Activated CD4-positive, alpha-beta T cell treated with anti-CD3 and anti-CD28 coated beads, Interleukin-10, Interleukin-2, amounts not matched to agents 100 ng/mL and 50 ng/mL, durations not matched to agents 16 hours and 8 hours (primary cell): ENCODE measurements at places on chromosomes 12 and 14.

DNA sequence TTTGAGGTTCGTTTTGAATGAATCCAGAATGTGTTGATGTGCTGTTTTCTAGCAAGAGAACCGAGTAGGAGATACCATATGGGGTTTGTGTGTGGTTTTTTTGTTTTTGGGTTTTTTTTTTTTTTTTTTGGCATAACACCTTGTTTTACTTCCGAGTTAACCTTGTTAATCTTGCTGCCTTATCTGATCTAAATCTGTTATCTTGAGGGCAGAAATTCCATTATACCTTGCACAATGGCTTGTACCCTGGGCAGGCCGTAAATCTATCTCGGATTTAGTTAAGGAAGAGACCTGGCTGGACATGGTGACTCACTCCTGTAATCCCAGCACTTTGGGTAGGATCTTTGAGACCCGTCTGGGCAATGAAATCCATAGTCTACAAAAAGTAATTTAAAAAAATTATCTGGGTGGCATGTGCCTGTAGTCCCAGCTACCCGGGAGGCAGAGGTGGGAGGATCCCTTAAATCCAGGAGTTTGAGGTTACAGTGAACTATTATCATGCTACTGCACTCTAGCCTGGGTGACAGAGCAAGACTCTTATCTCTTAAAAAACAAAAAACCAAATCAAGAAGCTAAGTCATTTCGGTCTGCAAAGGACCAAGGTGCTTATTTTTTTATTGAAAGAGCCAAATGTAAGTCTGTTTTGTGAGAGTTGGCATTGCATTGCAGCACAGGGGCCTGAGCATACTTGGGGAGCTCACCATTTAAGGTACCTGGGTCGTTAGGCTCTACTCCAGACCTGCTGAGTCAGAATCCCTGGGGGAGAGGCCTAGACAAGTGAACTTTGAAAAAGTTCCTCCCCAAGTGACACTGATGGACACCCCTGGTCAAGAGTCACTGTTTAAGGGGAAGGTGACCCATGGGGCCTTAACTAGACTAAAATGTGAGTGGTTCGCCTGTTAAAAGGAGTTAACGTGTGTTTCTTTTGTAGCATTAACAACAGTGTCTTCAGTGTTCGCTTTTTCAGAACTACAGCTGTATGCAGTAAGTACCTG is 6.7 kb downstream of the DLST start:
- no peak for DNase-seq

GRCh38 chr14:61925043-61925442 is 162.8 kb downstream of the SNAPC1 start:
- peak; percentile 28 for DNase-seq

DNA sequence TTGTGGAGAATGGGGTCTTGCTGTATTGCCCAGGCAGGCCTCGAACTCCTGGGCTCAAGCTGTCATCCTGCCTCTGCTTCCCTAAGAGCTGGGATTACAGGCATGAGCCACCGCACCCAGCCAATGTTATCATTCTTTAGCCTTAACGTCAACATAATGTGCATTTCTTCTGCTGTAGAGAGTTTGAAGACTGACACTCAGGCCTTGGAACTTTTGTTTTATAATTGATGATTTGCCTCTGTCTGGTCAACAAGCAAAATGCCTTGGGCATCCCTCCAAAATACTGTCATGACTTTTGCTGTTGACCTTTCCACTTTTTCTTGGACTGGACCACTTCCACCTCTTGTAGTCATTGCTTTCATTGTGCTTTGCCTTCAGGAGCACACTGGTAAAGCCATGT is 29.0 kb downstream of the FAM234B start:
- no peak for DNase-seq

- DNase-seq: no peak
Measured at GRCh38 chr14:59417311-59417710, 47.9 kb downstream of the GPR135 start.

- no peak for DNase-seq
Measured at GRCh38 chr12:70194076-70194475, 49.2 kb upstream of the CNOT2 start.

DNA sequence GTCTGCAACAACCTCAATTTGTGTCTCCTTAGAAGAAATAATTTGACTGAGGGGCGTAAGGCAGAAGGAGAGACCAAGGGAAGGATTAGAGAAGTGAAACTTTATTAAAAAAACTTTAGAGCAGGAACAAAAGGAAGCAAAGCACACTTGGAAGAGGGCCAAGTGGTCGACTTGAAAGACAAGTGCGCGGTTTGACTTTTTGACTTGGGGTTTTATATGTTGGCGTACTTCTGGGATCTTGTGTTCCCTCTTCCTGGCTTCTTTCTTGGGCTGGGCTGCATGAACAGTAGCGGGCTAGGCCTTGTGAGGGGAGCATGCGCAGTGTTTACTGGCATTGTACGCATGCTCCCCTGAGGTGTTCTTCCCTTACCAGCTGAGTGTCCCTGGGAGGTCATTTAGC is 369.3 kb upstream of the DCN start:
- DNase-seq: no peak

DNA sequence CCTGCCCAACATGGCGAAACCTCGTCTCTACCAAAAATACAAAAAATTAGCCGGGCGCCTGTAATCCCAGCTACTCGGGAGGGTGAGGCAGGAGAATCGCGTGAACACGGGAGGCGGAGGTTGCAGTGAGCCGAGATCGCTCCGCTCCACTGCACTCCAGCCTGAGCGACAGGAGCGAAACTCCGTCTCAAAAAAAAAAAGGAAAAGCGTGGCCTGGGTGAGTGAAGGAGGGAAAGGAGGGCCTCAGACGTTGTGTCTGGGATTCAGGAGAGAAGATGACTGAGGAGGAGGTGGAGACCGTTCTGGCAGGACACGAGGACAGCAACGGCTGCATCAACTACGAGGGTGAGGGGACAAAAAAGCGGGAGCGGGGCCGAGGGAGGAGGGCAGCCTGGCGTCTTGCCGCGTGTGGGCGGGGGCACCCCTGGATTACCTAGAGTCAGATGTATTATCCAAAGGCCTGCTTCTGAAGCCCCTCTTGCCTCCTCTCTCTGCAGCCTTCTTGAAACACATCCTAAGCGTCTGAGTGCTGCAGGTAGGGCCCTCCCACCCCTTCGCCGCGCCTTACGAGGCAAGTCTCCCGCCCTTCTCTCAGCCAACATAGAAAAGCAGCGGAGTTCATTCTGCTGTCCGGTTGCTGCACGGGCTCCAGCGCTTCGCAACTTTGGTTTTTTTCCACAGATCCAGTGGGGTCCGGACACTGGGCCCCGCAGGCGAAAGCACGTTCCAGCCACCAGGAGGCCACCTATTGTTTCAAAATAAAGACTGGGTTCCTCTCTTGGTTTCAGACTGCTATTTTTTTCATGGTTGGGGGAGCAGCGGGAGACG is 744 bp upstream of the MYL6 start:
- peak; percentile 70 for DNase-seq

DNA sequence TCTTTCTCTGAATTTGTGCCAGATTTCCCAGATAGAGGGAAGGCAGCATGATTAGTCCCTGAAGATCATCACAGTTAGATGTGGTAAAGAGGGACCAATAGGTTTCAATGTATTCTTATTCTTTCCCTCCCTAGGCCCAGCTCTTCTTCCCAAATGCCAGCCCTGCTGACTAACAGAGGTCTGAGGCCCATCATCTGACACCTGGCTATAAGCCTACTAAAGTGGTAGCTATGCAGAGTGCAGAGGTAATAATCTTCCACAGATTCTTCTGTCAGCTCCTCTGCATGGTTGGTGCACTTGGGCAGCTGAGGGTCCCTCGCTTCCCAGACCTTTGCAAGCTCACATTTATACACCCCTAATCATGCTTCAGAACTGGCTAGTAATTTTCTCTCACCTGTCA is 63.7 kb upstream of the PZP start:
- no peak for DNase-seq

DNA sequence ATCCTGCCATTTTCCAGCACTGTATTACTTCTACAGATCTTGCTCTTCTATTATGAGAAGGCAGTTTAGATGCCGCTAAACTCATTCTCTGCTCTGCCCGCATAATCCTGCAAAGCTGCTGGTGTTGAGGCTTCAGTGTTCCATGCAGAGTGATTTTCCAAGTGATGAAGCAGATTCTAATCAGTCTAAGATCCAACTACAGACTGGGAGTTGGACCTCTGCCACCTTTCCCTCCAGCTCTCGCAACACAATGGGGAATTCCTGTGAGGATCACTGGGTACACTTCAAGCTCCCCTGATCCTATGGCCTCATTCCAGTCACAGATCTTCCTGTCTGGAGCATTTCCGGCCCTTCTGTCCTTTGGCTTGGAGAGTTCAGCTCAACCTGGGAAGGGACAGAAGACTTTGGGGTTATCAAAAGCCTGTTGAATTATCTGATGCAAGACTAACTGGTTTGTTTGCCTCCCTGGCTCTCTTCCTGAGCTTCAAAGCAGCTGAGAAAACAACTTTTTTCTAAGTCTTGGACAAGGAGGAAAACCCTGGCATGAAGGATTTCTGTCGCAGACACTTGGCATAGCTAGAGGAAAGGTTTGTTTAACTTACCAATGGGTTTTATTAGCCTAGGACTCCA is 333.9 kb downstream of the ZFP36L1 start:
- DNase-seq: no peak

DNA sequence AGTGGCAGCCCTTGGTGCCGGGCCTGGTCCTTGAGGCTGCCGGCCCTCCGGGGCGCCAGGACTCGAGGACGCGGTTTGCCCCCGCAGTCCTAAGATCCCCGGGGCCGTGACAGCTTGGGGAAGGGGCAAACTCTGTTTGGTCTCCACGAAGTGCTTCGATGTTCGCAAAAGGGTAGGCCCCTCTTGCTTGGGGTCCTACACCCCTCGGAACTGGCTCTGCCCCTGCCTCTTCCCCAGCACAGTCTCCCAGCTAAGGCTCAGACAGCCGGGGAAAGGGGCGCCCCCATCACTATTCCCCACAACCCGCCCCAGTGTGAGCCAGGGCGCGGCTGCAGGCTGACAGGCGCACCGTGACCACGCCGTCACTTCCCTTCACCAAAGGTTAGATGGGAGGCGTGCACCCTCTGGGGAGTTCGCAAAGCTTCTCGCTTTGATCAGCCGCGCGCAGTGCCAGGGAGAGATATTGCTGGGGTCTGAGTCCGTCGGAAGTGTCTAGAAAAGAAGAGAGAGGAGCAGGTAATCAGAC is 7.2 kb upstream of the OTX2 start:
- DNase-seq: no peak

DNA sequence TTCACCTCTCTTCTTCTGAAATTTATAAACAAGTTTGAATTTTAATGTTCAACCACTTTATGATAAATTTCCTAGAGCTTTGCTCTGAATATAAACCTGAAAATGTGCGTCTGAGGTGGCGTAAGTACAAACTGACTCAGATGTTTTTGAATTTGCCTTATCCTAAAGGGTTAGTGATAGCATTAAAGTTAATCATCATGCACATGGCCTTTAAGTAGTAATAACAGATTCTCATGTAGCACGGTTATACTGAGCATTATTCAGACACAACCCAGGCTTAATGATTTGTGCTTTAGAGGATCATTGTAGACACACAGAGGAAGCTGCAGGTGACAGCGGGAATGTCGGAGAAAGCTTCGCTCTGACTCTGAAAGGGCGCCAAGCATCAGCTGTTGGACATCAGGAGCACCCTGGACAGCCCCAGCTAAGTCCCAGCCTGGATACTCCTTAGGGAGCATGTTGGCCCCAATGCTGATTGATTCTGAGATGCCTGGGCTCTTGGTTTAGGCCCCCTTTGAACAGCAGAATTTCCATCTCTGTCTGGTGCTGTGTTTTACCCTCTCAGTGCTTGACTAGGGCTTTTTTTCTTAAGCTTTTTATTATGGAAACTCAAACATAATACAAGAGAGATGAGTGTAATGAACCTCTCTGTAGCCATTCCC is 91.1 kb downstream of the PLXNC1 start:
- no peak for DNase-seq

DNA sequence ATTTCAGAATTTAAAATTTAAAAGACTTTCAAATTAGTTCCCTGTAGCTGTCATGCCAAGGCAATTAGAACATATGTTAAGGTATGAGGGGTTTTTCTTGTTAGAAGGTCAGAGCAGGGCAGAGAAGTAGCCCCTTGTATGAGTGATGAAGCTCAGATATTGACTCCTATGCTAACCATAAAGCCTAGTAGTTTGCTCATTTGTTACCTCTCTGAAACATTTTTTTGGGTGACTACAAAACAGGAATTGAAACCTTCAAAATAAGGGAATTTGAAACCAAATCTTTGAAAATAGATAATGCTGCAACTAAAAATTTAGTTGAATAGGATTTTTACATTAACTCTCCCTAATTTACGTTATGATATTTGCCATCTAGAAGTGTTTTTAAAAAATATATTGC is 333.5 kb downstream of the NAV3 start:
- no peak for DNase-seq

GRCh38 chr12:6899427-6899826 is 5.2 kb upstream of the LRRC23 start:
- no peak for DNase-seq

DNA sequence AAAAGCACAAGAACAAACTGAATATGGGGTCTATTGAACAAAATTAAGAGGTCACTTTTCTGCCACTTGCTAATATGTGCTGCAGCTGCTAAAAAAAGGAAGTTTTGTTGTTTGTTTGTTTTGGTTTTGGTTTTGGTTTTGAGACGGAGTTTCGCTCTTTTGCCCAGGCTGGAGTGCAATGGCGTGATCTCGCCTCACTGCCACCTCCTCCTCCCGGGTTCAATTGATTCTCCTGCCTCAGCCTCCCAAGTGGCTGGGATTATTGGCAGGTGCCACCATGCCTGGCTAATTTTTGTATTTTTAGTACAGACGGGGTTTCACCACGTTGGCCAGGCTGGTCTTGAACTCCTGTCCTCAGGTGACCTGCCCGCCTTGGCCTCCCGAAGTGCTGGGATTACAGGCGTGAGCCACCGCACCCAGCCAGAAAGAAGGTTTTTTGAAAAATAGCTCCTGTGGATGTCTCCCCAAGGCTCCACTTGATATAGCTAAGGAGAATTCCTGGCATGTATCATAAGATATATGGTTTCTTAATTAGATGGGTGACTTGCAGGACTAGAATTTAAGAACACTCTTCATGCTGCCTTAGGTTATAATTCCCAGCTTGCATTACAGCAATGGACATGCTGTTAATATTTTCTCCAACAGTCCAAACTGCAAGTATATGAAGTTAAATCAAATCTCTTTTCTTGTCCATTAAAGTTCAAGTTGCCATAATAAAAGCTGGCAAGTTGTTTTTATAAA is 237.6 kb upstream of the AMIGO2 start:
- DNase-seq: peak; percentile 46

- DNase-seq: no peak
Measured at GRCh38 chr12:100842156-100842555, 47.6 kb downstream of the ANO4 start.

DNA sequence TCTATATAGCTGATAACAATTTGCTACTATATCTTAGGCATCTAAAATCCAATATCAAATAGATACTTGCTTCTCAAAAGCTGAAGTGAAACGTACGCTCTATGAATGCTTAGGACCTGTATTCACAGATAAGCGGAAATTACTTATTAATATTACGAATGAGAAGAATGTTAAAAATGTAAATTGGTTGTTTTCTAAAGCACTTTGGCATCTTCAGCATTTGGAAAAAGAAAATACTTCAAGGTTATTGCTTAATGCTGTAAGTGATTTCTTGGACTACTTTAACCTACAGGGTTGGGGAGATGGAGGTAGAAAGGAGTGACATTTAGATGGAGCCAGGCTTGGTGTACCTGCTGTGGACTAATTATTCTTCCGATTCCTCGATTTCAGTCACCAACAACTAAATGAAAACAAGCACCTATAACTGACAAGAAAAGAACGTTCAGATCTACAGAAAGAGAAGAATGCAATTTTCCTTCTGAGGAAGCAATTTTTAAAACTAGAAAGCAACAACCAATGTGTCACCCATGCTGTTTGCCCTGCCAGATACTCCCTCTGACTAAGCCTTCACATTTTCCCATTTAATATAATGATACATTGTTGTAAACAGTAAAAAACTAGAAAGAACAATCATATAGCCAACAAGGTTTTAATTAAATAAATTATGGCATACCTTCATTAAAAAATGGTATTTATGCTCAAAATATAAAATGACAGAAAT is 49.3 kb downstream of the SLC25A21 start:
- DNase-seq: no peak
